ENCODE measurements at places on chromosomes 6 and 20. TPM values are rescaled to one million over a fixed set of nuclear protein-coding genes. Genes with fewer than 3 reads are reported as not detected.

DNA sequence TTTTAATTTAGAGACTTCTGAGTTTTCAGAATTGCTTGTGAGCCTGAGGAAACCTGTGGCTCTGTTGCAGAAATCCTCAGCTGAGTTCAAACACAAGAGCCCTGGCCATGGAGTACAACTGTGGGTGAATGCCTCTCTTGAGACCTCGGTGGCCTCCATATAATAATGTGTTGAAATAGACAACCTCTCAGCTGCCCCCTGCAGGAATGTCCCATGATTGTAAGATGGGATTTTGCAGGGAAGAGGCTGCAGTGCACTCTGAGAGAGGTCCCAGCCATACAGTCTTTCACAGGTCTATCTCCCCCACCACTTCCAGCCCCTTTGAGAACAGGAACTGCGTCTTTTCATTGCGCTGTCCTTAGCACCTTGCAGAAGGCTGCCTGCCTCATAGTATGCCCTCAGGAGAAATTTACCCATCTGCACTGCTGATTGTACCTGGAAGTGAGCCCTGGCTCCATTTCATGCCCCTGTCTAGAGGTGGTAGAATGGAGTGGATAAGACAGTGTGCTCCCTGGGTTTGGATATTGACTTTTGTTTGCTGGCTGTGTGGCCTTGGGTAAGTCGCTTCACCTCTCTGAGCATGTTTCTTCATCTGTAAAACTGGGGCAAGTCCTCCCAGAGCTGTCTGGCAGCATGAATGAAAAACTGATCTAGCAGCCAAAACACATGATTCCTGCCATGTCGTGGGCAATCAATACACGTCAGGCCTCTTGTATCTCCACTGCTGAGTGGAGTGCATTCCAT is 16.8 kb upstream of the CDH22 start:
- no peak overlapping the region for H3K27ac ChIP-seq
- no peak for DNase-seq
- no peaks in the 10 kb centered on the region for H3K4me1 ChIP-seq
- H3K36me3 ChIP-seq = peaks cover 3% of the 10 kb centered on the region
- peaks cover 42% of the 10 kb centered on the region for H3K27me3 ChIP-seq

DNA sequence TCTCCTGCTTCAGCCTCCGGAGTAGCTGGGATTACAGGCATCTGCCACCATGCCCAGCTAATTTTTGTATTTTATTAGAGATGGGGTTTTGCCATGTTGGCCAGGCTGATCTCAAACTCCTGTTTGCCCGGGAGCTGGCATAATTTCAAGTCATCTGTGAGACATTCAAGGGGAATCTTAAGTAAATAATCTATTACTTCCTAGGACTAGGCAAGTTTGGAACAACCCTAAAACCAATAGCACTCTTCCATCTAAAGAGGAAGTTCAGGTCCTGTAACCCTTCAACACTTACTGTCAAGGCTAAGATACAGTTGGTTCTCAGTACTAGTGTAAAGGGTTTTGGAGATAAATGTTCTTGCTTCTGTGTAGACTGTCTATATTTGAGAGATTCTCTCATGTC is 267.8 kb upstream of the IRAK1BP1 start:
- H3K27me3 ChIP-seq = no peaks in the 10 kb centered on the region
- no peak overlapping the region for H3K4me3 ChIP-seq
- H3K27ac ChIP-seq = peak overlapping the region; percentile 15

DNA sequence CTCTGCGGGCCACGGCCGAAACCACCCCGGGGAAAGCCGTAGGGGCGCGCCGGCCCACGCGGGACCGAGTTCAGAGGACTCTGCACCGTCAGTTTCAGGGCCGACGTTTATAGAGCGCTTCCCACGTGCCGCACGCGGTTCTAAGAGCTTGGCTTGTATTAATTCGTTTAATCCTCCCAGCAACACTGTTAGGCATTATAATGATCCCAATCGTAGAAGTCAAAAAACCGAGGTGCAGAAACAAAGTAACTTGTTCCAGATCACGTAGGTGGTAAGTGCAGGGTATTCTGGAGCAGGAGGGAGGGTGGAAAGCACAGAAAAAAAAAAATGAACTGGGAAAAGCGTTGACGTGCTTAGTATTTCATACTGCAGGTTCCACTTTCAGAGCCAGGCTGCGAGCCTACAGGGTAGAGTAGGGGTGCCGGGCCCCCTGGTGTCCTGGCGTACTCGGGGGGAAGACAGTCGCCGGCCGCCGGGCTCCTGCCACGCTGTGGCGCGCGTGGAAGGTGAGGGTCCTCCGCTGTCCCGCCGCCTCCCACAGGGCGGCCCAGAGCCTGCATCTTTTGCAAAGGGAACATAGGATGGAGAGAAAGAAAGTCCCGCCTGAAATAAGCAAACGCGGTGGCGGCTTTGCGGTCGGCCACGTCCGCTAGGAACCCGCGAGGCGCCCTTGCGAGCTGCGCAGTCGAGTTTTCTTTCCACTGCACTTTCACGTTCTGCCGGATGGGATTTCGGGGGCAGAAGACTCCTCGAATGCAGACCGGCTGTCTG is 10.2 kb upstream of the FOXF2 start:
- H3K4me1 ChIP-seq = peaks cover 8% of the 10 kb centered on the region
- peaks cover 4% of the 10 kb centered on the region for H3K36me3 ChIP-seq
- H3K4me3 ChIP-seq = no peak overlapping the region
- peaks cover 60% of the 10 kb centered on the region for H3K27me3 ChIP-seq
- no peak for DNase-seq

- H3K27ac ChIP-seq = no peak overlapping the region
- DNase-seq = no peak
- H3K27me3 ChIP-seq = peaks cover 20% of the 10 kb centered on the region
- H3K4me1 ChIP-seq = peaks cover 9% of the 10 kb centered on the region
- no peak overlapping the region for H3K4me3 ChIP-seq
Measured at GRCh38 chr20:13839421-13840092, 54.7 kb downstream of the NDUFAF5 start.

PLEKHG1 gene
- total RNA-seq = 1.8 TPM

Measured in chondrocyte (in vitro differentiated cells).